ENCODE measurements at places on chromosomes 7 and 10.
A peak's percentile ranks its signal among the peaks of the same experiment; 100 is the strongest.

DNA sequence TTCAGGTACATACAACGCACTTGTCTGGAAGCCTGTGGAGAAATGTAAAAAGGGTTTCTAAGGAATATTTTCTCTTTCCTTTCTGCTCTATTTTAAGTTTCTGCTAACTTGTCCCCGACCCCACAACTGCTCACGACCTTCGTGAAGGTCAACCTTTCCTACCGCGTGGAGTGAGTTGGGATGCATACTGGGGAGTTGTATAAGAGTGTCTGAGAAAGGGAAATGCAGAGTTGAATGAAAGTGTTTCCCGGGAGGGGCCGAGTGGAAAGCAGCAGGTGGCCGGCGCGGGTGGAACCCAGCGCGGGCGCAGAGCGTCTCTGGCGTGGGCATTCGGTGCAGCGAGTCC is 17.9 kb upstream of the ACBD5 start:
- DNase-seq: no peak

GRCh38 chr7:121094829-121095228 is 106.3 kb downstream of the CPED1 start:
- no peak for DNase-seq

- no peak for DNase-seq
These were observed 31.8 kb upstream of the TMEM273 start for GRCh38 chr10:49220031-49220430.

- DNase-seq: no peak
These were observed 87.2 kb upstream of the KCNMA1 start for GRCh38 chr10:77724820-77725219.

- no peak for DNase-seq
These were observed 12.7 kb upstream of the NEBL start for GRCh38 chr10:20909801-20910200.

- DNase-seq: no peak
These were observed 64.6 kb downstream of the KLF6 start for GRCh38 chr10:3720228-3721019.

GRCh38 chr7:80135309-80136104 is 876 bp downstream of the GNAI1 start:
- DNase-seq: peak; percentile 42

- no peak for DNase-seq
These were observed 98.0 kb upstream of the FAM20C start for GRCh38 chr7:94251-94801.

DNA sequence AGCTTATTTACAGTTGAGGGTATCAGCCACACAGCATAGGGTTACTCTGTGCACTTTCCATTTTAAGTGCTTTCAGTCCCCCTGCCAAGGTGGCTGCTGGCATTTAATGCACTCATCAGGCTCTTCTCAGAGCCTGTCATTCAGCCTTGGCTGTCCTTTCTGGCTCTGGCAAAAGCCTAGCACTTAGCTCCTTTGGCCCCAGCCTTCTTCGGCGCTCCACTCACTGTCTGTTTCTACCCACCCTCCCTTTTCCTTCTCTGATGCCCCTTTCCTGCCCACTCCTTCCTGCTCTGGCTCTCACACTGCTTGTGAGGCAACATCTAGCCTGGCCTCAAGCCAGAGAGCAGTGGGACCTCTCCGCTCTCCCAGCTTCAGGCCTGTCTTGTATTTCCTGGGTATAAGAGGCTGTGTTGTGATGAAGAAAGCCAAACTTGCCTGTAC is 60.2 kb downstream of the WIPF3 start:
- no peak for DNase-seq

- no peak for DNase-seq
These were observed 823 bp downstream of the COPG2 start for GRCh38 chr7:130667593-130668257.

DNA sequence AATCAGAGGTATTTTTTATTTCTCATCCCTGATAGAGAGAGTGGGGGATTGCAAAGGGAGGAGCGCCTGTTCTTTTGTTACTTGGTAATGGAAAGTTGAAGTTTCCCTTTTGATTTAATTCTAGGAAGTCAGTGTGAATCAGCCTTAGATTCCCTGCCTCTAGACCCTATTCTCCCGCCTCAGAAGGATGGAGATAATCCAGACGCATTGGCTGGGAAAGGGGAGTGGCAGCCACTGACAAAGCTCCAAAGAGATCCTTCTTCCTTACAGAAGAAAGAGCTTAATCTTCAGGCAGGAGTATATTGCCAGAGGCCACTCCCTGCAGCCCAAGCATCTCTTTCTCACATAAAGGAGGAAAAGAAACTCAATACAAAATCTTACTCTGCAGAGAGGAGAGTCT is 122.3 kb upstream of the GALNT17 start:
- DNase-seq: no peak

GRCh38 chr10:99619090-99619800 is 994 bp downstream of the SLC25A28 start:
- DNase-seq: no peak
